Temporal lobe (tissue), 4 donors: ENCODE measurements at places on chromosomes 5 and 9. TPM values are rescaled to one million over a fixed set of nuclear protein-coding genes. Genes with fewer than 3 reads are reported as not detected.

TBC1D9B gene
- total RNA-seq = 31.0 TPM

STK32A gene
- total RNA-seq = 2.7 TPM

ECSCR gene
- total RNA-seq = 3.4 TPM

KIF20A gene
- total RNA-seq = 2.2 TPM

ANKRD34B gene
- total RNA-seq = 0.25 TPM

CARD19 gene
- total RNA-seq = 14.5 TPM

NSUN2 gene
- 29.7 TPM for total RNA-seq

EPB41L4B gene
- 2.0 TPM for total RNA-seq

FOXD4 gene
- total RNA-seq = 0.74 TPM

SPAG8 gene
- 2.0 TPM for total RNA-seq

FOXD4L4 gene
- total RNA-seq = 0.25 TPM

TMEM174 gene
- total RNA-seq = not detected

TMEM171 gene
- 0.49 TPM for total RNA-seq

SPINK5 gene
- total RNA-seq = 0.25 TPM

ZNF366 gene
- 1.5 TPM for total RNA-seq

ACER2 gene
- total RNA-seq = 7.1 TPM

SPATA31E1 gene
- total RNA-seq = not detected

NAIP gene
- 20.7 TPM for total RNA-seq

GFRA3 gene
- not detected for total RNA-seq

F2RL2 gene
- 0.49 TPM for total RNA-seq

GDF9 gene
- 0.98 TPM for total RNA-seq

LEAP2 gene
- 0.74 TPM for total RNA-seq

KCNN2 gene
- 15.0 TPM for total RNA-seq

ITK gene
- not detected for total RNA-seq

ARL15 gene
- 96.4 TPM for total RNA-seq

PLPPR1 gene
- total RNA-seq = 122 TPM

MYOZ3 gene
- total RNA-seq = 3.9 TPM

ARHGEF39 gene
- total RNA-seq = 0.25 TPM

TLR4 gene
- 3.9 TPM for total RNA-seq

DPYSL3 gene
- 925 TPM for total RNA-seq

ARID3C gene
- total RNA-seq = not detected

PCDHGB4 gene
- 12.8 TPM for total RNA-seq

KCNV2 gene
- not detected for total RNA-seq

NUTM2F gene
- total RNA-seq = not detected

PCDHGC4 gene
- total RNA-seq = 87.3 TPM

KLF9 gene
- total RNA-seq = 10.1 TPM

IRX4 gene
- total RNA-seq = not detected

MRPS27 gene
- 46.2 TPM for total RNA-seq

CFAP90 gene
- 2.7 TPM for total RNA-seq

ZNF454 gene
- total RNA-seq = 15.0 TPM

CDH6 gene
- total RNA-seq = 37.4 TPM

SLC6A3 gene
- total RNA-seq = not detected

SNAPC3 gene
- total RNA-seq = 60.5 TPM

TSSK1B gene
- not detected for total RNA-seq

CBY3 gene
- total RNA-seq = not detected

SMIM3 gene
- total RNA-seq = 2.5 TPM

HSPB3 gene
- 4.7 TPM for total RNA-seq

C5orf63 gene
- 3.4 TPM for total RNA-seq

TMEM215 gene
- 0.25 TPM for total RNA-seq

MYMK gene
- total RNA-seq = not detected

GDA gene
- total RNA-seq = 22.6 TPM

SNCAIP gene
- 41.1 TPM for total RNA-seq

SELENOP gene
- total RNA-seq = 35.4 TPM

LRRC70 gene
- total RNA-seq = 3.2 TPM

TRMO gene
- total RNA-seq = 12.0 TPM
